ENCODE measurements at places on chromosomes 7 and 10.

- DNase-seq = no peak
These were observed 184.0 kb downstream of the GFRA1 start for GRCh38 chr10:116088985-116089384.

DNA sequence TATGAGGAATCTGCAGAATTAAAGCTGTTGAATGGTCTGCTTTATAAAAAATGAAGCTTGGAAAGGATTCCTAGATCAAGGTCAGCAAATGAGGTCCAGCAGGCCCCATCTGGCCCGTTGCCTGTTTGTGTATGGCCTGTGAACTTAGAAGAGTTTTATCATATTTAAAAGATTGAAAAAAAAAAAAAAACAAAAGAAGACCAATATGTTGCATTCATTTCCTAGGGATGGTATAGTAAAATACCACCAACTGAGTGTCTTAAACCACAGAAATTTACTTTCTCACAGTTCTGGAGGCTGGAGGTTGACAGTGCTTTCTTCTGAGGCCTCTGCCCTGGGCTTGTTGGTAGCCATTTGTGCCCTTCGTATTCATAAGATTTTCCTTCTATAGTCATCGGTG lies 109.2 kb downstream of the PPP1R3A start:
- no peak for DNase-seq

DNA sequence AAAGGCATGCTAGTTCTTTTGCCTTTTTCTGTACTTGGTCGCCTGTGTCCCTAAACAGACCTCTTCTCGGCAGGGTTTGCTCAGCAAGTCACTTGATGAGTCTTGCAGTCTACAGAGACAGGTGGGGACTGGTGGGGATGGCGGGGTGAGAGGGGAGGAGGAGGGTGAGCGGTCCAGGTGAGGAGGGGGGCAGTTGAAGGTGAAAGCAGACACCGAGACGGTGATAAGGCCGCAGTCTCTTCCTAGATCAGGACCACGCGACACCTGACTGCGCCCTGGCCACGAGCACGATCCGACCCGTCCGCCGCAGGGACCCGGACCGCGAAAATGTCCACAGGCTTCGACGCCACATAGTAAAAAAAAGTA lies 566 bp downstream of the ASNS start:
- no peak for DNase-seq

DNA sequence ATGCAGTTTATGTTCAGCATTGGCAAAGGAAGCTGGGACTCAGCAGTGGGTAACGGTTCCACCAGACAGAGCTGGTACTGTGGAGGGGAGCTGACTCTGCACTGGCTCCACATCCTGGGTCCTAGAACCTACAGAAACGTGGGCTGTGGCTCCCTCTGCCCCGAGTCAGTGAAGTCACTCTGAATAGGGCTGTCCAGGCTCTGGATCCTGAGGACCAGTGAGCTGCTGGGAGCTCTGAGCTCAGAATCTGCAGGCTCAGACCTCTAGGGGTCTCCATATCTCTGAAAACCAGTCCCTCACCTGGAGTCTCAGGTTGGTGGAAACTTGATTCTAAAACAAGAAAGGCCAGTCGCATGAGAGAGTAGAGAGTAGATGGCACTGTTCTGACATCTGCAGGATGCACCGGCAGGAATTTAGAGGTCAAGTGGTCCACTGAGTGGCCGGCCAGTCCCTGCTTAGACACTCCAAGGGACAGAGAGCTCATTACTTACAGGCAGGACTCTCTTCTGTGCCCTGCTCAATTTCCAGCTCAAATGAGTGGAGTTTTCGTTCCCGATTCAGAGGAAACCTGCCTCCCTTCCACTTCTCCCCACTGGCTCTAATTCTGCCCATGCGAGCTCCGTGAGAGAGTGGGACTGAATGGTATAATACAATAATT lies 18.6 kb downstream of the NPFFR1 start:
- DNase-seq = no peak

DNA sequence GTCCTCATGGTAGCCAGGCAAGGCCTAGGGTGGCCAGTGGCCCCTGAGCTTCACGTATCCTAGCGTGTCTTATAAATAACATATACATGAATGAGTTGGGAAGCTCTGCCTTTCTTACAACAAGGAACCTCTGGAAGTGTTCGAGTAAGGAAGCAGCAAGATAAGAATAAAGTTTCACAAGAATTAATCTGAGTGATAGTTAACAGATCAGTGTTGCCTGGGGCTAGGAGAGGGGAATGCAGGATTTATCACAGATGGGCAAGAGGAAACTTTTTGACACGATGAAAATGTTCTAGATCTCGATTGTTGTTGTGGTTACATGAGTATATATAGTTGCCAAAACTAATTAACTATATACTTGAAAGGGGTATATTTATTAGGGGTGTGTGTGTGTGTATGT lies 74.2 kb downstream of the TSPAN12 start:
- DNase-seq = no peak

DNA sequence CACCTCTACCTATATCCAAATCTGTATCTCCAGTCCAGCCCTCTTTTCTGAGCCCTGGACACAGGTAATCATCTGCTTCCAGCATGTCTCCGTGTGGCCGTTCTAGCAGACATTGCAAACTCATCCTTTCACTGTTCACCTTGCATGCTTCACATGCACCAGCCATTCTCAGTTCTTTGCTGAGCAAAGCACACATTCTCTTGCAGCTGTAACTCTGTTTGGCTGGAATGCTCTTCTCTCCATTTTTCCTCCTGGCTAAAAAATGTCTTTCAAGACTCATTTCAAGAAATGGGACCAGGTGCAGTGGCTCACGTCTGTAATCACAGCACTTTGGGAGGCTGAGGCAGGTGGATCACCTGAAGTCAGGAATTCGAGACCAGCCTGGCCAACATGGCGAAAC lies 40.3 kb upstream of the NRF1 start:
- DNase-seq = no peak

GRCh38 chr10:49096890-49097445 lies 18.4 kb downstream of the VSTM4 start:
- no peak for DNase-seq

- no peak for DNase-seq
These were observed 36.2 kb downstream of the BMPR1A start for GRCh38 chr10:86792461-86793167.

GRCh38 chr10:109971634-109972033 lies 36.1 kb upstream of the ADD3 start:
- DNase-seq = no peak

DNA sequence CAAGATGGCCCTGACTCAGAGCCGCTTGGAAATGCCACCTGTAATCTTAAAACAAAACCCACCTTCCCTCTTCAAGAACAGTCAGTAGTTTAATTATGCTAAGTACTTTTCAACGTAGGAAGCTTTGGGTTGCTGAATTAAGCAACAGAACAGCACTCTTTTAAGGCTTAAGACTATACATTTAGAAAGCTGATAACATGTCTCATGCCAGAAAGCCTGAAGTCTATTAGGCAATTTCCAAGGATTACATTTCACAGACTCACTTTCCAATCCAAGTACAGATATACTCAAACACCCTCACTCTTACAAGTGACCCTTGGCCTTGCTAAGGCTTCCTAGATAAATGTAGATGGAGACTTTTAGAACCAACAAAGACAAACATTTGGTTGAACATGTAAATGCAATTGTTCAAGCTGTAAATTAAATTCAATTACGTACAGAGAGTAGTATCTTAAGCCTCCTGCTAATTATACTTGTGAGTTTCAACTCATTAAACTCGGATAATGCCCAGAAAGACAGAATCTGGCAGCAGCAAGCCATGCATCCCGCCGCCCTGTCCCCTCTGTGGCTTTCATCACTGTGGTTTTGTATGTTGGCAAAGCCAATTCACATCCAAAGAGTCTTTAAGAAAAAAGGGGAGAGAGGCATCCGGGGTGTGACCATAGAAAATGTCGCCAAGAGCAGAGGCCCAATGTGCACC lies 283.1 kb upstream of the NRP1 start:
- no peak for DNase-seq

- no peak for DNase-seq
These were observed 142.7 kb downstream of the ELFN1 start for GRCh38 chr7:1812509-1813393.

GRCh38 chr10:48507494-48507893 lies 97.4 kb downstream of the ARHGAP22 start:
- DNase-seq = no peak

DNA sequence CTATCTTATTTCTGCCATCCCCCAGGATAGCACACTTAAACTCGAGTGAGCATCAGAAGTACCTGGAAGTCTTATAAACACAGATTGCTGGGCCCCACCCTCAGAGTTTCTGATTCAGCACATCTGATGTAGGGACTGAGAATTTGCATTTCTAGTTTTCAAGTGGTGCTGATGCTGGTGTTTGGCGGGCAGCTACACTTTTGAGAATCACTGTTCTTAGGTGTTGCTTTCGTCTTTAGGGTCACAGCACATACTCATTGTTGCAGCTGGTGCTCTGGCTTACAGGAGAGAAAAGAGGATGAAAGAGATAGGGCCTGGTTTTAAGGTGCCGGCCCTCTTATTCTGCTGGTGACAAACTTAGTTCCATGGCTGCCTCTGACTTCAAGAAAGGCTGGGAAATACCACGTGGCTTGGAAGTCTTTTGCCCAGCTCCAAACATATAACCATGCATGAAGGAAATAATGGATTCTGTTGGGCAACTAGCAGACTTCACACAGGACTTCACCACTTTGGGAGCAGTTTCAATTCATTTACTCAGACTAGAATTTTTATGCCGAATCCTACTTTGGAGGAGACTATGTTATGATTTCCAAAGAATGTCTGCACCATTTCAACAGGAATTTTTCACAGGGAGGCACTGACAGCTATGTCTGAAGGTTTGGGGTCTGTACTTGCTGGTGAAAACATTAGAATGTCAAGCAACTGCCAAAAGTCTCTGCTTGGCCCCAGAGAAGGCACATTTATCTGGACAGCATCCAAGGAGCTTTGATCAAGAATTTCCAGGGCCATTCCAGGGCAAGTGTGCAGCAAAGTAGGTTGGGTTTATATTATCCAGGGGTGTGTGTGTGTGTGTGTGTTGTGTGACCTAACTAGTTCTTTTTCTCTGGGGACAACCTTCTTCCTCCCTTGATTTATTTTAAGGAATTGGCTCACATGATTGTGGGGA lies 6.9 kb upstream of the MINDY4 start:
- DNase-seq = no peak

- no peak for DNase-seq
These were observed 105.9 kb upstream of the ETV1 start for GRCh38 chr7:14095233-14095950.

GRCh38 chr7:43302773-43303460 lies 190.5 kb downstream of the HECW1 start:
- DNase-seq = no peak

DNA sequence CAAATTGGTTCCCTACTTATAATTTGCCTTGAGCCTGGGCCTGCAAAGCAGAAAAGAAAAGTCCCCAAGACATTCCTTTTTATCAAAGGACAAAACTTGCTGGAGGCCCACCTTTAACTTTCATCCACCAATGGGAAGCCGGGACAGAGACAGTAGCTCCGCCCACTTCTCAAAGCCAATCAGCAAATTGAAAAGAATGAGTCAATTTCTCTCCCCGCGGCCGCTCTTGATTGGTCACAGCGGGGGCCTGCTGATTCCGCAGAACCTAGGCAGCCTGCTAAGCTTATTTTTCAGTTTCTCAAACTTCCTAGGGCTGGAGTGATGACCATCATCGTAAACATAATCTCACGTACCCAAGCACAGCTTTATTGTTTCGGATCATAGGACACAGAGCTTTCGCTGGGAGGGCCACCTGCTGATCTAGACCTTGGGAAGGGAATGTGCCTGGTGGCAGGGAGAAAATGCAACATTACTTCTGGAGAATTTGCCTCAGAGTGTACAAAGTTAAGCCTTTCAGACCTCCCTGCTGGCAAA lies at the start of gene SLC13A4:
TSS of gene SLC13A4 (minus strand) at position 51 of the 534 bp plus-strand sequence. CDS start 690 bp downstream, outside the sequence.
- no peak for DNase-seq

GRCh38 chr7:68474661-68475216 lies 1123.5 kb upstream of the AUTS2 start:
- no peak for DNase-seq

- no peak for DNase-seq
These were observed 10.2 kb upstream of the IL2RA start for GRCh38 chr10:6072215-6072934.
